ENCODE measurements at places on chromosomes 2 and 18.

DNA sequence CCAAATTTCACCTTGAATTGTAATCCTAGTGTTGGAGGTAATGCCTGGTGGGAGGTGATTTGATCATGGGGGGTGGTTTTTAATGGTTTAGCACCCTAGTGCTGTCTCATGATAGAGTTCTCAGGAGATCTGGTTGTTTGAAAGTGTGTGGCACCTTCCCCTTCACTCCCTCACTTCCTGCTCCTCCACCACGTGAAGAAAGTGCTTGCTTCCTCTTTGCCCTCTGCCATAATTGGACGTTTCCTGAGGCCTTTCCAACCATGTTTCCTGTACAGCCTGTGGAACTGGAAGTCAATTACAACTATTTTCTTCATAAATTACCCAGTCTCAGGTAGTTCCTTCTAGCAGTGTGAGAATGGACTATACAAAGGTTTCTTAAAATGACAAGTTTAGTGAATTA, 251.8 kb upstream of the NETO1 start:
- DNase-seq: no peak

GRCh38 chr2:19425419-19425818, 67.0 kb upstream of the OSR1 start:
- DNase-seq: no peak

DNA sequence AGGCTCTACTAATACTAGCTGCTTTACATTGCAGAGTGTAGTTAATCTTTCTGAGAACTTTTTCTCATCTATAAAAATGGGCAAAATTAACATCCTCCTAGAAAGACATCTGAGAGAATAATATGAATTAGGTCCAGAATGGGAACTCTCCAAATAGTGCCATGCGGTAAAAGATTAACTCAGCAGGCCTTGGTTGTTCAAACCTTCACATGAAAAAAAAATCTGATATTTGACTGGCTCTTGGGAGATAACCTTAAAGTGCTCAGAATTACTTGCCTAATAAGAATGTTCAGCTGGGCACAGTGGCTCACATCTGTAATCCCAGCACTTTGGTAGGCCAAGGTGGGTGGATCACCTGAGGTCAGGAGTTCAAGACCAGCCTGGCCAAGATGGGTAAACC, 5.5 kb upstream of the CXXC1 start:
- DNase-seq: no peak

GRCh38 chr2:205056151-205056561, 510.9 kb downstream of the PARD3B start:
- no peak for DNase-seq

- no peak for DNase-seq
These were observed 2.9 kb upstream of the B4GALT6 start for GRCh38 chr18:31686986-31687928.

GRCh38 chr2:234091432-234091879, 41.0 kb downstream of the SPP2 start:
- no peak for DNase-seq

- no peak for DNase-seq
These were observed 235.3 kb downstream of the BCL2 start for GRCh38 chr18:63084219-63084618.

DNA sequence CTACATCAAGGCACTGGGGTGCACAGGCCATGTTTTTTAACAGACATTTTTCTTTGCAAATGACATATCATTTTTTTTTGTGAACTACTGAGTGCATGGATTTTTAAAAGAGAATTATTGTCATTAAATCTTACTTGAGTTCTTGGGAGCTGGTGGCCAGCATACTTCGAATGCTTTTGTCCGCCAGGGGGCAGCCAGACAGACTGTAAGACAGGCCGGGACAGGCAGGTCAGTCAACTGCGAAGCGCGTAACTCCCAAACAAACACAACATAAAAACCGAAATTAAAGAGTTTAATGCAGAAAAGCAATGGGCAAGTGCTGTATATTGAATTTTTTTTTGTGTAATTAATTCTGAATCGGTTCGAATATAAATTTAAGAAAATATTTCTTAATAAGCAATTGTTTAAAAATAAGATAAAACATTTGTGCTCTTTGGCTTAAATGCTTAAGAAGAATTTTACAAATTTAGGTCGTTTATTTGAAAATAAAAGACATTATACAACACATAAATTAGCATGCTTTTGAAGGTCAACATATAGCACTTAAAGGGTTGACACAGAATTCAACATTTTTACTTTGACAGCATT, 142.2 kb upstream of the PXDN start:
- DNase-seq: peak; percentile 74

- no peak for DNase-seq
These were observed 110.2 kb downstream of the BARD1 start for GRCh38 chr2:214699236-214699635.

DNA sequence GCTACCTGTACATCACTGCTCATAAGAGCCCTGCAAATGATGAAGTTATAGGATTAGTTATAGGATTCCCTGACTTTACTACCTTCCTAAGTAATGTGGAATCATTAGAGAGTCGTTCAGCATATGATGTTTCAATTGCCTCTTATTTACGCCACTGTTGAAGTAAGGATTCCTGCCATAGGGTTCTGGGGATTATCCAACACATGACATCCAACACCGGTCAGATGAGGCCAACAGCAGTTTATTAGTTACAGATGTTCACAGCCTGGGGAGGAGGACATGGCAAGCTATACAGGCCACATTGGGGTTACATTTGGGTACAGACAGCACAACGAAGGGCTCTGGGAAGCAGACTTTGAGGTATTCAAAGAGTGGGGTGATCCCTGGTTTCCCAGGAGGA, 134.1 kb upstream of the MC4R start:
- DNase-seq: no peak

- DNase-seq: no peak
These were observed 120.1 kb downstream of the USP34 start for GRCh38 chr2:61350777-61351176.

DNA sequence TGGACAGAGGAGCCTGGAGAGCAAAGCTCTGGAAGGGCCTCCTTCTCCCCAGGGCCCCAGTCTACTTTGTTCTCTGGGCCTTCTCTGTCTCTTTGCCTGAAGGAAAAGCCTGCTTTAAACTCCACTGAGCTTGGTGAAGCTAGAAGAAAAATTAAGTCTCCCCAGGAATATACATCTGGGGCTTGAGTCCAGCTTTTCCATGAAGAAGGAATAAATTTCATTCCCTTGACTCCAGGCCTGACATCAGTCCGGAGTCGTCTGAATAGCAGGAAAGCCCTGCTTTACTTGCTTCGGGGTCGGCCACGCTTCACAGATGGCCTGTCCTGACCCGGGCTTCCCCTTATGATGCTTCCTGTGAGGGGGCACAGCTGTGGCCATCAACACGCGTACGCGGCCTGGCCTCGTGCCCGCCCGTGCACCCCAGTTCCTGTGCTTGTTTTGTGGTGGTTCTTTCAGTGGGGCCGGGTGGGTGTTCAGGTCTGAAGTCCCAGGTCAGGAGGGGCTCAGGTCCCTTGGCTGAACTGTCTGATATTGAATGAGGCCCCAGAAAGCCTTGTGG, 73.6 kb downstream of the ACOXL start:
- no peak for DNase-seq

GRCh38 chr18:58691256-58691655, 20.0 kb downstream of the MALT1 start:
- no peak for DNase-seq

GRCh38 chr18:50961974-50962373, 5.9 kb upstream of the ELAC1 start:
- DNase-seq: no peak

DNA sequence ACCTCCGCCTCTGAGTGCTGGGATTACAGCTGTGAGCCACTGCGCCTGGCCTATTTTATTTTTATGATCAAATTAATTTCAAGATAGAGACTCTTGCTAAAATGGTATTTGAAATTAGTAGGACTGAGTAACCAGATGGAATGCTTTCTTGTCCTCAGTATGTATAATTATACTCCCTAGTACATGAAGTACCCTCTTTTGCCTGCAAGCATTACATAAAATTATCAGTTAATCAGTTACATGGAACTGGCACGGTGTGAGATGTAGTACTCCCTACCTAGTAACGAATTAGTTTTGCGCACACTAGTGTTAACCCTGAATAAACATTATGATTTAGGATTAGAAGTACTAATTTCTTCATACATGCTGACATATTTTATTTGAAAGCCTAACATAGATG, 41.6 kb downstream of the RBBP8 start:
- DNase-seq: no peak

GRCh38 chr2:9228088-9228751, 21.6 kb downstream of the ASAP2 start:
- no peak for DNase-seq

- no peak for DNase-seq
These were observed 57.5 kb downstream of the UBE2E3 start for GRCh38 chr2:181037922-181038321.

GRCh38 chr2:37582481-37583220, 88.8 kb downstream of the CDC42EP3 start:
- no peak for DNase-seq

GRCh38 chr18:62976227-62976626, 260.9 kb downstream of the PHLPP1 start:
- no peak for DNase-seq

DNA sequence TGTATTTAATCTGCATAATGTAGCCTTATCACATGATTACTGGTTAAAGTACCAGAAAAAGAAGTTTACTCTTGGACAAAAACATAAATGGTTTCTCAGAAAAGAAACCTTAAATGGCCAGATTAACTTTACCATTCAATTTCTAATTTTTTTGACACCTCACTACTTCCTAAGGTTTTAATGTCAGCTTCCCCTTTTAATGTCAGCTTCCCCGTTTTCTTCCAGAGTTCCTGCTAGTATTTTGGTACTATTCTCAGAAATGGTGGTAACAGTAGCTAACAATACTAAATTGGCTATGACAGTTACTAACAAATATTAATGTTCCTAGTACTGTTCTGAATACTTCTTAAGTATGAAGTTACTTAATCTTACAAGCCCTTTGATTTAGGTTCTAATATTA, 22.4 kb upstream of the SLC8A1 start:
- no peak for DNase-seq

GRCh38 chr2:86350751-86351150, 13.3 kb upstream of the REEP1 start:
- DNase-seq: no peak

GRCh38 chr2:229176136-229176535, 95.0 kb downstream of the PID1 start:
- no peak for DNase-seq

GRCh38 chr2:211061612-211062296, 505.4 kb downstream of the CPS1 start:
- DNase-seq: no peak

DNA sequence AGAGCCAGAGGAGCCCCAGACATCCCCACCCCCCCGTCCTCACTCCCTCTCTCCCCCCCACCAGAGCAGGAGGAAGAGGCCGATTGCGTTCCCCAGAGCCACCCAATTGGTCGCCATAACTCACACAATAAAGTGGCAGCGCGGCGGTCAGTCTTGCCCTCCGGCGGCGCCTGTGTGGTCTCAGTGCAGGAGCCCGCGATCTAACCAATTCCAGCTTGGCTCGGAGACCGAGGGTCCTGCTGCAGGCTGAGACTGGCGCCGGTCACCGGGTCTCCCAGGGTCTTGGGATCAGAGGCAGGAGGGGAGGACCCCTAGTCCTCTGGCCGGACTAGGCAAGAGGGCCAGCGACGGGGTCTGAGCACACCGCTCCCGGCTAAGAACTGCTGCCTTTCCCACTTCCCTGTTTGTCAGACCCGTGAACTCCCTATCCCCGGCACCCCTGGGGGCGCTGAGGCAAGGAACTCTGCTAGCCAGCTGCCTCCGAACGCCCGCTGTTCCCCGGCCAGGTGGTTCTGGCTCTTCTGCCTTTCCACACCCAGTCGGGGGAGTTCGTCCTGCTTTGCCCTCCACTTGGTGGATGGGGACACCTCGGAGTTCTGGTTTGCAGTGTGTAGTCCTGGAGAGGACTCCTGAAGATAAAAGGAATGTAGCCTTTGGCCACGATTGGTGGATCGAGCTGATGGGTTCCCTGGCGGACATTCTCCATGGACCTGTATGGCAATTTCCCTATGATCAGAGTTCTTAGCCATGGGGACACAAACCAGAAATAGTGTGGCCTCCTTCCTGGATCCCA, 1.0 kb upstream of the HOXD12 start:
- no peak for DNase-seq

Data from neural crest cell (in vitro differentiated cells).